ENCODE measurements at places on chromosomes 12 and 14. TPM values are rescaled to one million over a fixed set of nuclear protein-coding genes. Genes with fewer than 3 reads are reported as not detected.

GRCh38 chr14:41605550-41606281 lies 960 bp upstream of the LRFN5 start:
- DNase-seq = peak; percentile 27

DNA sequence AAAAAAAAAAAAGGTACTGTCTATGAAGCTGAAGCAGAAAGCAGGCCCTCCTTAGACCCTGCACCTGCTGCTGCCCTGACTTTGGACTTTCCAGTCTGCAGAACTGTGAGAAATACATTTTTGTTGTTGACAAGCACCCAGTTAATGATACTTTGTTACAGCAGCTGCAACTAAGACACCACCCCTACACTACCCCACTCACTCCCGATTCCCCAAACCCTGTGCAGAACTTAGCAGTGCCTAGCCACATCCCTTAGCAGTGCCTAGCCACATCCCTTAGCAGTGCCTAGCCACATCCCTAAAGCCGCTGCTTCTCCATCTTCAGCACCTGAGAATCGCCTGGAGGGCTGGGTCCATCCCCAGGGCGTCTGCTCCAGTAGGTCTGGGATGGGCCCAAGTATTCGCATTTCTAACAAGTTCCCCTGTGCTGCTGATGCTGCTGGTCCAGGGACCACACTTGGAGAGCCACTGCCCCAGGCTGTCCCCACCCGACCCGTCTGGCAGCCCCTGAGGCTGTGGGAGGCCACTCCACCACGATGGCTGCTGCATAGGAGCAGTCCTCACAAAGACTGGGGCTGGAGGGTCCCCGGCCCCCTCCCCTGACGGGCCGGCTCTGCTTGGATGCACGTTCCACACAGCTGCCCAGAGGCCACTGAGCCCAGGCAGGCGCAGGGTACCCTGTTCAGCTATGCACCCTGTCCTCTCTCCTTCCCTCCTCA lies 10.8 kb upstream of the PPP1R13B start:
- no peak for DNase-seq

- DNase-seq = no peak
Observed at GRCh38 chr12:100058482-100059029, 73.8 kb upstream of the ANKS1B start.

- DNase-seq = peak; percentile 77
Observed at GRCh38 chr12:113222730-113223531, 1.7 kb downstream of the TPCN1 start.

GRCh38 chr12:114678718-114679117 lies 5.3 kb downstream of the TBX3 start:
- no peak for DNase-seq

DNA sequence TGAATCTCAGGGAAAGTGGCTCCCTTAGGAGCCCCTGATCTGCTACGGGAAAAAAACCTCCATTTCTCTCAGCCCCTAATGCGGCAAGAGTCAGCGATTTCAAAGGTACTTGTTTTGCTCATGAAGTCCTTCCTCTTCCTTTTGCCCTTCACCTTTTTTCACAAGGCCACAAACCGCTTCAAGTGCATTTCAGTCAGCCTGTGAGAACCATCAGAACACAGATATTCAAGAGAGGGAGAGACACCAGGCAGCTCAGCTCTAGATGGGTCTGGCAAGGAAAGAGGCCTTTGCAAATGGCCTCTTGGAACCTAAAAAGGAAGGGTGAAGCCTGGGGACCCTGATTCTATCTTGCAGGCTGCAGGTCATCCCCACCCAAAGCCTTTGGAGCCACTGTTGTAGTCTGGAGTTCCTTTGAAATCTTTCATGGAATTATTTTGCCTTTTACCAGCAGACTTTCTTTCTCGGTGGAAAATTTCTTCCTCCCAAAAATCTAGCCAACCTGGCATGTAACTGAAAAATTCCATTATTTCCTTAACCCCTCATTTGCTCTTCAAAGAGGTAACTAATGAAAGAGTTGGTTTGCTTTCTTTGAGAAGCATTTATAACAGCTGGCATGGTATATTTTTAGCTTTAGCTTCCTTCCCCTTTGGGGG lies 145.0 kb downstream of the SAMD4A start:
- DNase-seq = no peak

Gene KCNC2
- total RNA-seq = 3.6 TPM

Gene SDR39U1
- total RNA-seq = 17.7 TPM

Gene PMCH
- not detected for total RNA-seq

- DNase-seq = no peak
Observed at GRCh38 chr12:116714175-116714574, 23.7 kb downstream of the SPRING1 start.

- DNase-seq = no peak
Observed at GRCh38 chr14:104897330-104898194, 27.1 kb upstream of the PLD4 start.

DNA sequence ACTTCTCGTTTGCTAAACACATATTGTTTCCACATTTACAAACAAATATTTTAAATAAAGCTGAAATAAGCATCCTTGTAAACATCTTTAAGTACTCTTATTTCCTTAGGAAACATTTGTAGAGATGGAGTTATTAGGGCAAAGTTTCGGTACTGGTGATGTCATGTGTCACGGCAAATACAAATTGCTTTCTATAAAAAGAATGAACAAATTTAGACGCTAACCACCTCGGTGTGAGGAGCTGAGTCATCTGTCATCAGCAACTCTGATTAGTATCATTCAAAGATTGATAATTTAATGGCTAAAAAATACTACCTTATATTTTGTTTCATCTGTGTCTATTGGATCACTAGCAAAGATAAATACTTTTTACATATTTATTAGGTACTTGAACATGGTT lies 982.0 kb downstream of the VRK1 start:
- no peak for DNase-seq

DNA sequence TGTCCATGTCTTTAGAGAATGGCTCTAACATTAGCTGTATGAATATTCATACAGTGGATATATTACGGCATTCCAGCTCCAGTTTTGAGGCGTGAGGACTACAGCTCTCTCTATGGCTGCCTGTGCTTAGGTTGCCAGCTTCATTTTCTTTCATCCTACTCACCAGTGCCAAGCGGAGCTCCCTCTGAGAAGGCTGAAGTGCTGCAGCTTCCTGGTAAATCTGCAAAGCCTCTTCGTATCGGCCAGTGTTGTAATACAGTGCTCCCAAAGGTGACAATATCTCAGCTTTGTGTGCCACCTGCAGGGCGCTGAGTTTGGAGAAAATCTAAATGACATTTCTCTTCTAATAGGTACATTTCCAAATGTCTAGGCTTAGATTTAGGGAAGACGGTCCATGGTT lies 19.8 kb upstream of the OVCH1 start:
- no peak for DNase-seq

DNA sequence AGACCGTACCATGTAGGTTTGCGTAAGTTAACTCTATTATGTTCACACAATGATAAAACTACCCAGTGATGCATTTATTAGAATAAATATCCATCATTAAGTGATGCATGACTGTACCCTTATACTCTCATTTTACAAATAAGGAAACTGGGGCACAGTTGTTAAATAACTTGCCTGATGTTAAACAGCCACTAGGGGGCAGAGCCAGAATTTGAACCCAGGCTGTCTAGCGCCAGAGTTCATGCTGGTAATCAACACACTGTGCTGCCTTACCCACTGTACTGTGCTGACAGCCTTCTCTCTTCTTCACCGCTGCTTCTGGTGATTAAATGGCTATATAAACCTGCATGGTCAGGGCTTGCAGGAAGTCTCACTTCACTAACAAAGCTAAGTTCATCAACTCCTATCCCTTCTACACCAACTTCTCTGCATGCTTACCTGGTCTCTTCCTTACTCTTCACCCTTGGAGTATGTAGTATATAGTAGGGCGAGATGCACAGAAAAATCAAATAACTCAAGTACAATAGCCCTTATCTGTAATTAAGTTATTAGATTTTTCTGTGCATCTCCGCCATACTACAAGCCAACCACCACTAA lies 43.6 kb upstream of the APPL2 start:
- no peak for DNase-seq

GRCh38 chr12:47602949-47603558 lies 102.8 kb downstream of the RPAP3 start:
- DNase-seq = no peak

DNA sequence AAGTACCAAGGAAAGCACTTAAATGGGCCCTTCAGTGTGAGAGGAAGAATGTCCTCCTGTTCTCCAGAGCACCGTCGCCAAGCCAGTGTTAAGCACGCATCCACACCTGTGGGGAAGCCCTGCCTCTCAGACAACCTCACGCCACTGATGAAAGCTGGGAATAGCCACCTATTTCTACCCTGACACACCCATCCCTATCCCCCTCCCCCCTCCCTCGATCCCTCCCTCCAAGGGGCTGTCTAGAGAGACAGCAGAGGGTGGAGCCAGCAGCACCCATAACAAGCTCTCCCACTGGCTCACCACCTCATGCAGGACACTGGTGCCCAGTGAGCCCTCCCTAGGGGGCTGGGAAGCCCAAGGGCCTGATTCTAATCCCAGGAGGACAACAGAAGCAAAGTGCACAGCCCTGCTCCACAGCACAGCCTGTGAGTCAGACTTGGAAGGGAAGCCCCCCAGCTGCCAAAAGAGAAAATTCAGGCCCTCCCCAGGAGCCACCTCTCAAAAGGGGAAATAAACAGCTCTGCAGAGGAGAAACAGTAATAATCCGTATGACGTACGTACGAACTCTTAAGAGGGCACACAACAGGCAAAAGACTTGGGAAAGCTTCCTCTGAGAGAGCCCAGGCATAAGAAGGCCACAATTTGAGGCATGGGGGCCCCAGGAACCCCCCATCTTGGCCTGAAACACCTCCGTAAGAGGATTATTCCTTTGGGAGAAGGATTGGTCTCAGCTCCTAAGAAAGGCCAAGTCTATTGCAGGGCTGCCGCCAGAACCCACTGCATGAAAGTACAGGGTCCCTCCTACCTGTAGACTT lies 7.8 kb downstream of the PITPNM2 start:
- no peak for DNase-seq

- no peak for DNase-seq
Observed at GRCh38 chr12:26918321-26919215, 19.2 kb downstream of the INTS13 start.

- DNase-seq = no peak
Observed at GRCh38 chr12:4194668-4195067, 78.9 kb upstream of the CCND2 start.

Gene PLA2G1B
- total RNA-seq = not detected

GRCh38 chr14:51822499-51822898 lies 37.9 kb upstream of the GNG2 start:
- DNase-seq = no peak

All from uterus (tissue), 4 donors.